Left lung (tissue), 14 donors: ENCODE measurements at places on chromosomes 6 and 20.

DNA sequence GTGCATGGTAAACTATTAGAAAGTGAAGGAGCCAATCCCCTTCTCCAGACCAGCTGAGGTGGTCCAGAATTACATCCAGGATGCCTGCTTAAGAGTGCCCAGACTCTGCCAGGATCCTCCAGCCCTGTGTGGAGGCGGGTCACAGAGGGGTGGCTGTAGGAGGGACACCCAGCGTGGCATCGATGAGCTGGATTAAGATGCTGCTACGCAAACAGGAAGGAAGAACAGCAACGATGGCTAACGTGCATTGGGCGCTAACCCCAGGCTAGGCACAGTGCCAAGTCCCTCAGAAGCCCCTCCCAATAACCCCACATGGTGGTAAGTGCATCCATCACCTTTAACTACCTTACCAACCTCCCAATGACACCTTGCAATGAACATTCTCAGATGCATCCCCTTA, 63.9 kb upstream of the MRPS10 start:
- no peak for DNase-seq

DNA sequence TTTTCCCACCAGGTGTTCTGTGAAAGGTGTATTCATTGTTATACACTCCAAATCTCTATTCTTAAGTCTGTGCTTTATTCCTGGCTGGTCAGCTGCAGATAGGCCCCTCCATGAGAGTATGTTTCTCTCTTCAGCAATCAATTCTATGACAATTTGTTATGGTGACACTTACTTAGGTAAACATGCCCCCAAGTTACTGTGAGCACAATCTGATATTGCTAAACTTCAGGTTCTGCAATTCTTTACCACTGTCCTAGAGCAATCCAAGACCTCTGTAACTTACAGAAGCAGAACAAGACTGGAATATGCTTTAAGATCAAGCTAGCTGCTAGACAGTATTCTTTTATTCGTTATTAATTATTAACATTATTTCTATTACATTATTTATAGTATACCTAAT, 391.9 kb downstream of the FRK start:
- no peak for DNase-seq

DNA sequence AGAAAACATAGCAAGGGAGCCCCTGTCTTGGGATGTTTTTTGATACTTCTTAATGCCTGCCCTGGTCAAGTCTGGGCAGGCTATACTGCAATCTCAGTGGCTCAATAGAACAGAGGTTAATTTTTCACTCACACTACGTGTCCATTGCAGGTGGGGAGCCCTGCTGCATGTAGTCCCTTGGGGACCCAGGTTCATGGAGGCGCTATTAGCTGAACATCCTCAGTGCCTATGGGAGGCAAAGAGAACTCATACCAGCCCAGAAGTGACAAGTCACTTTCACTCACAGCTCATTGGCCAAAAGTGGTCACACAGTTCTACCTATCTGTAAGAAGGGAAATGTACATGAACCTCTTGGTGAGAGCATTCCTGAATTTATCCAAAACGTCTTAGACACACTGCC, 23.2 kb downstream of the CGA start:
- no peak for DNase-seq

- DNase-seq, result no peak
Measured at GRCh38 chr6:91569071-91569470, 982.2 kb upstream of the MAP3K7 start.

- no peak for DNase-seq
Measured at GRCh38 chr6:28215425-28215824, 9.7 kb upstream of the ZSCAN9 start.

- no peak for DNase-seq
Measured at GRCh38 chr6:29685718-29686326, 4.9 kb upstream of the ZFP57 start.

GRCh38 chr6:110815015-110815410, 256 bp downstream of the CDK19 start:
- DNase-seq, result no peak

- DNase-seq, result no peak
Measured at GRCh38 chr20:63176034-63176426, 39.9 kb downstream of the YTHDF1 start.

- DNase-seq, result no peak
Measured at GRCh38 chr6:134372603-134373281, 54.8 kb upstream of the SGK1 start.

DNA sequence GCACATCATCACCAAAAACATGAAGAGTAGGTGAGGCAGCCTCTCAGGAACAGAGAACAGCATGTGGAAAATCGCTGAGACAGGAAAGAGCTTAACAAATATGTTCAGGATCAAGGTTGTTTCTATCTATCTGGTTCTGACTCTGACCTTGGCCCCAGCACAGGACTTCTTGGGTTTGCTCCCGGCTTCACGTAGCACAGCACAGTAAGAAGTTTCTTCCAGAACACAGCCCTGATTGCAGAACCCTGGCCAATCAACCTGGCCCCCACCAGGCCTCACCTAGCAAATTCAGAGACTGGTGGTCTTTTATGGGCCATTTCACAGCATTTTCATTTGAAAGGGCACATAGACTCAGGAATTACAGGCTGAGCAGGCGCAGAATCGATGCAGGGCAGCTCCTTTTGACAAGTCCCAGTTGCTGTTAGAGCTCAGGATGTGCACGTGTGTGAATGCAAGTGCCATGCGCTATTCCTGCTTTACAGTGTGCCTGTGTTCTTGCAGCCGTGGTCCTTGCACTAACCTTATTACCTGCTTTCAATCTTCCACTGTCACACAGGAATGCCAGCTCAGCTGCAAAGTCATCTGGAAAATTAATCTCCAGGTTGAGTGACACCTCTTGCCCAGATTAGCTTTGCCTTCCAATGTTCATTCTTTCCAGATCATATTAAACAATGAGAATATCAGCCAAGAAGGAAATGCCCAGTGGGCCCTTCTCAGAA, 100.5 kb upstream of the SLC2A12 start:
- DNase-seq, result no peak

DNA sequence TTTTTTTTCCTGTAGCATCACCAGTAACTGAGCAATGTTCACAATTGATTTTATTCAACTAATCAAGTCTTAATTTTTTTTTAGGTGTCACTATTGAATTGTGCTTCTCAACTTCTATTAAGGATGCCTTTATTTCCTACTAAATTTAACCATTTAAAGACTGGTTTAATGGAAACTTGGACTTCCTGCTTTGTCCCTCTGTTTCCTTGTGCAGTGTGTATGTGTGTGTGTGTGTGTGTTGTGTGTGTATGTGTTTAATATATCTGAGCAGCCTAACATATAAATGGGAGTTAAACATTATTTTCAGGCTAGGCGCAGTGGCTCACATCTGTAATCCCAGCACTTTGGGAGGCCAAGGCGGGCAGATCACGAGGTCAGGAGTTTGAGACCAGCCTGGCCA, 1.8 kb downstream of the SERPINB6 start:
- DNase-seq, result no peak

DNA sequence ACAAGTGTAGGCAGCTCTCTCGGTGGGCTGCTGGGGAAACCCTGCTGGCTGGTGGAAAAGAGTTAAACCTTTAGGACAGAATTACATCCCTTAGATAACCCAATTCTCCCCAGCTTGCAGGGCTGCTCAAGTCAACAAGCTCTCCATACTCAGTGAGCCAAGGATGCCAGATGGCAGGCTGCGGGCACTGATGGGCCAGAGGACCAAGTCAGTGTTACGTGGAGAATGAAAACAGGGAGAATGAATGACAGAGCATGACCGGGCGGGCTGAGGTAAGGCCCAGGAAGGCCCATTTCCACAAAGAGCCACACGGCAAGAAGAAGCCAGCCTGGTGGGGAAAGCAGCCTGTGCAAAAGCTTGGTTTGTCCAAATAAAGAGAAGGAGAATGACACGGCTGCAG, 58.7 kb upstream of the CD93 start:
- DNase-seq, result no peak

- DNase-seq, result no peak
Measured at GRCh38 chr6:23647045-23647444, 479.0 kb upstream of the NRSN1 start.

- no peak for DNase-seq
Measured at GRCh38 chr6:304833-305370, 12.6 kb downstream of the DUSP22 start.

- no peak for DNase-seq
Measured at GRCh38 chr6:112464901-112465665, 118.0 kb downstream of the RFPL4B start.

- DNase-seq, result peak; percentile 43
Measured at GRCh38 chr6:71289039-71289801, 609 bp downstream of the OGFRL1 start.

DNA sequence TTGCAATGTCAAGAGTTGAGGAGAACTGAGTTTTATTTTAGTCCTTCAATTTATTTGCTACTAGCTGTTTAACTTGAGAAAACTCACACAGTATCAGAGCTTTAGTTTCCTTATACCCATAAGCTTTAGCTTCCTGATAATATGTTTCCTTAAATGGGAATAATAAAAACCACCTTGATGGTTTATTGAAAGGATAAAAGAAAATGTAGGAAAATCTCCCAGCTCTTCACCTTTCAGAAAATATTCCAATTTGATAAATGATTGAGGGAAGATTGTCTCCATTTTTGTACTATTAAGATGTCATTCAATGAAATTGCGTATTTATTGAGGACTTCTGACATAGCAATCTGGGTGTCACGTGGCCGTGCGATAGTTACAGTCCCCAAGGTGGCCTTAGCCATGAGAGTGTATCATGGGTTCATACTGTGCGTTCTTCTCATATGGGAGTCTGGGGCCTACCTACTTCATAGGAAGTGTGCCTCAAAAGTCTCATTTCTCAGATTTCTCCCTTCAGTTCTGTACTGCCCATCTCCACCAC, 296.3 kb upstream of the BMP2 start:
- no peak for DNase-seq

- peak; percentile 40 for DNase-seq
Measured at GRCh38 chr6:46491628-46492547, 639 bp upstream of the RCAN2 start.

DNA sequence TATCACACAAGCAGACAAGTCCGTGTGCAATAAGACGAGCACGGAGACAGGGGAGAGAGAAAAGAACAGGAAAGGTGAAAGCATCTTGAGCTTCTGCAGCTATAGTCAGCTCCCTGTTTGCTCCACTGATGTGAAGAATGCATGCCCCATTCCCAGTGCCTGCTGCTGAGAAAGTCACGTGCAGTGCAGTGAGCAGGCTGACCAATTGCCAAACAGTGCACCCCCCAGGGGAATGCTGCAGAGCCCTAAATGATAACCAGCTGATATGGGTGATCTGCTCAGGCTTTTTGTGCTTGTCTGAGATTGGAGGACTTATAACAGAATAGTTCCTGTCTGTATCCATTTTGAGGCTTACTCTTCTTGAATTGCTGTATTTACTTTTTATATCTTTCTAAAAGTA, 121.5 kb downstream of the PACRG start:
- DNase-seq, result no peak

- DNase-seq, result no peak
Measured at GRCh38 chr20:41135888-41136679, 1.3 kb upstream of the PLCG1 start.

DNA sequence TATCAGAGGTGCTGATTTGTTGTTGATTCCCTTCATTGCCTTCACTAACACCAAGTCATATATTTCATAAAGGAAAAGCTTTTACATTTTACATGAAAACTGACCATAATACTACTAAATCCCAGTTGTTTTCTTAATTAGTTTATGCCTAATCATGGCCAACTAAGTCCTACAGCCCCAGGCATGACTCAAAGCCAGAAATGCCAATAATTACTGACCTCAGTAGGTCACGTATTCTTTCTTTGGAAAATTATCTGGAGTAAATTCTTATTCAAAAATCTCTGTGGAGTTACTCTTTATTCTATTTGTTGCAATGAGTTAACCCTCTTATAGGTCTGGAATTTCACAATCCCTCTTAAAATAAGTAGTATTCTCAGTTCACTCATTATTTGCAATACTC, 13.5 kb upstream of the MYB start:
- DNase-seq, result no peak

GRCh38 chr6:149236589-149236988, 80.9 kb upstream of the TAB2 start:
- no peak for DNase-seq

DNA sequence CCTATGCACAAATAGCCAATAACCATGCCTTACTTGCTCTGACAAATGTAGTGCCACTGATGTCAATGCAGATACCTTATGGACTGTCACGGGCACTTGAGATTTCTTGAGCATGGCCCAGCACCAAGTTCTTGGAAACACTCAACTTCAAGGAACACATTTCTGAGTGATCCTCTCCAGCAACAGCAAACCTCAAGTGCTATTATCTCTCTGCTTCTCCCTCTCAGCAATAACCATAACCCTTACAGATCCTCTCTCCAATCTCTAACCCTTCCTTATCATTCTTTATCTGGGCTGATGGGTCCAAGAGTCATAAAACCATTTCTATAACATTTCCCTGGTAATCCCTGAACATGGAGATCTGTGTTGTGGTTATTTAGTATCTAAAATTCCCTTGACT, 266.9 kb upstream of the STXBP5 start:
- no peak for DNase-seq

GRCh38 chr20:46043556-46043955, 14.5 kb downstream of the SLC12A5 start:
- no peak for DNase-seq

DNA sequence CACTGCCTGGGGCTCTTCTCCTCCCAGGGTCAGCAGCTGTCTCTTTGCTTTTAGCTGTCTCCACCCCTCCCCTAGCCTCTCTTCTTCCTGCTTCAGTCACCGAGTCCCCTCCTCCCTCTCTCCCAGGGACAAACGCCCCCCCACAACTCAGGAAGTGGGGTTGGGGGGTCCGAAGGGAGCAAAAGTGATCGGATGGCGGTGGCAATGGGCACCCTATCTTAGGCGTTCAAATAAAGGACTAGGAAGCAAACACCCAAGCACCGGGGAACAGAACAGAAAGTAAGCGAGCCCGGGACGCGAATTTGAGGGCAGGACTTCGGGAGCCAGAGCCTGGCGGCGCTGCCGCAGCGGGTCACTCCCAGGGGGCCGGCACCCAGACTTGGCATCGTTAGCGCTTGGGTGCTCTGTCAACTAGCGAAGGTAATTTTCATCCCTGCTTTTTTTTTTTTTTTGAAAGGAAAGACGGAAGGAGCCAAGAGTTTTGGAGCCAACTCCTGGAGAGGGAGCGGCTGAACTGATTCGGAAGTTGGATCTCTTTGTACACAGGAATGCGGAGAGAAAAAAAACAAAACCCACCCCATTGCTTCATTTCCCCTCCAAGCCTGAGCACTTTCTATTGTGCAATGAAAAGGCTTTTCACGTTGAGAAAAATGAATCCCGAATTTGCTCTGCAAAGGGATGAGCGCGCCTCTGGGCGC, 815 bp upstream of the ITPR3 start:
- peak; percentile 65 for DNase-seq

DNA sequence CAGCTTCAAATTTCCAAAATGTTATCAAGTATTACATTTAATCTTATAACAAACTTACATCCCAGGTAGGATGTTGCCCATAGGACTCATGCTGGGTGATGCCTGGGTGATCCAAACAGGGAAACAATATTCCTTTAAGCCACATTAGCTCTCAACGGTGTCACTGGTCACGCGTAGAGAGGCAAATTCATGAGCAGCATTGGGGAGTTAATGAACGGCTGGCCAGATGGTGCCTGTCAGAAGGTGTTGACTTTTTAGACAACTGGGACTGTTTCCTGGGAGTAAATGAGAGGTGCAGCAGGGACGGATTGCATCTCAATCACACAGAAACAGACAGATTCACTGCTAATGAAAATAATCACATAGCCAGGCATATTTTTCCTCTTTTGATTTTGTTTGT, 83.3 kb upstream of the ID4 start:
- DNase-seq, result no peak
